ENCODE measurements at places on chromosomes 13 and 19.
A peak's percentile ranks its signal among the peaks of the same experiment; 100 is the strongest.

DNA sequence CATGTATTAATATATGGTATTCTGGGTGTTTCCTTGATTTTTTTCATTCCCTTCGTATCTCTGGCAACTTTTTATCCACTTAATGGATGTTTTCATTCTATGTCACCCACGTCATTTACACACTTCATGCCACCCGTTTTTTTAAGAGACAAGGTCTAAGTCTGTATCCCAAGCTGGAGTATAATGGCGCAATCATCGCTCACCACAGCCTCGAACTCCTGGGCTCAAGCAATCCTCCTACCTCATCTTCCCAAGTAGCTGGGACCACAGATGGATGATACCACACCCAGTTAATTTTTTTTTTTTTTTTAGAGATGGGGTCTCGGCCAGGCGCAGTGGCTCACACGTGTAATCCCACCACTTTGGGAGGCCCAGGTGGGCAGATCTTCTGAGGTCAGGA, 3.4 kb upstream of the VASP start:
- no peak for DNase-seq

- DNase-seq: no peak
These were observed 799 bp downstream of the NR1H2 start for GRCh38 chr19:50377051-50377461.

GRCh38 chr13:89695343-89696257, 1651.9 kb upstream of the MIR17HG start:
- DNase-seq: peak; percentile 4

DNA sequence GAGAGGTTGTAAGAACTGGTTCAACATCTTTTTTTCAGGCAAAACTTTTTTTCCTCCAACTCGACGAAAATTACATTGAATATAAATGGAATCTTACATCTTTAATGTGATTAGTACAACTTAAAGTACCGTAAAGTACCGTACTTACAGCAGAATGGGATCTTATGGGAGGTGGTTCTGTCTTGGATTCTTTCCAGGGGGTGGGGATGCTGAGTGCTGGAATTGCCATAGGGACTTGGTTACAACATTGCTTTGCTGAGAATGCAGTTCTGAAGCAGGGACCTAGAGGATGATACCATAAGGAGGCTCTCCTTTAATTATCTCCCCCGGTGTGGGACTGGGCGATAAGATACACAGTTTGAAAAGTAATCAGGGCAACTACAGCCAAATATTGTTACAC, 186.4 kb downstream of the KLF5 start:
- DNase-seq: no peak

DNA sequence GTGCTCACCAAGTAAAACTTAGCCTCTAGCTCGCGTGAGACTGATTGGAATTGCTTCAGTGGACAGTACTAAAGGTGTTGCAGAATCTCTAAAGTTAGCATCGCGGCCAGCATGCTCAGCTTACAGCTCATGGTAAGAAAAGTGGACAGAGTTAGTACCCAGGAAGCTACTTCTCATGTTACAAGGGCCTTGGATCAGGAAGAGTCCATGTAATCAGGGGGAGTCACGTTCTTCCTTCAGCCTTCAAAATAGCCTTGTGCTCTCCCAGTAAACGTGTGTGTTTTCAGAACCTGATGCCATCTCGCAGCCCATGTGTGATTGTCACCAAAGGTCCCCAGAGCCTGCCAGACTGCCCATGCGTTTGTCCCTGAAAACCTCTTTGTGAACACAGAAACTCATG, 195.8 kb upstream of the RNF113B start:
- peak; percentile 8 for DNase-seq
